ENCODE measurements at places on chromosomes 3 and 15.

DNA sequence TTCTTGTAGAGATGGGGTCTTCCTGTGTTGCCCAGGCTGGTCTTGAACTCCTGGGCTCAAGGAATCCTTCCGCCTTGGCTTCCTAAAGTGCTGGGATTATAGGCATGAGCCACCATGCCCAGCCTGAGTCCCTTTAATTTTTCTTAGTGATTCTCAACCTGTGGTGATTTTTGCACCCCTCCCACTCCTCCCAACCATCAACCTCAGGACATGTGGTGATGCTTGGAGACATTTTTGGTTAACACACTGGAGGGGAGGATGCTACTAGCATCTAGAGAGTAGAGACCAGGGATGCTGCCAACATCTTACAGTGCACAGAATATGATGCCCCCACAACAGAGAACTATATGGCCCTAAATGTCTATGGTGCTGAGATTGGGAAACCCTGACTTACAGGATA lies 83.0 kb upstream of the LMOD3 start:
- DNase-seq: no peak

- no peak for DNase-seq
Observed at GRCh38 chr3:95154766-95155165, 1091.9 kb downstream of the NSUN3 start.

GRCh38 chr15:48397841-48398240 lies 66.6 kb downstream of the DUT start:
- no peak for DNase-seq

DNA sequence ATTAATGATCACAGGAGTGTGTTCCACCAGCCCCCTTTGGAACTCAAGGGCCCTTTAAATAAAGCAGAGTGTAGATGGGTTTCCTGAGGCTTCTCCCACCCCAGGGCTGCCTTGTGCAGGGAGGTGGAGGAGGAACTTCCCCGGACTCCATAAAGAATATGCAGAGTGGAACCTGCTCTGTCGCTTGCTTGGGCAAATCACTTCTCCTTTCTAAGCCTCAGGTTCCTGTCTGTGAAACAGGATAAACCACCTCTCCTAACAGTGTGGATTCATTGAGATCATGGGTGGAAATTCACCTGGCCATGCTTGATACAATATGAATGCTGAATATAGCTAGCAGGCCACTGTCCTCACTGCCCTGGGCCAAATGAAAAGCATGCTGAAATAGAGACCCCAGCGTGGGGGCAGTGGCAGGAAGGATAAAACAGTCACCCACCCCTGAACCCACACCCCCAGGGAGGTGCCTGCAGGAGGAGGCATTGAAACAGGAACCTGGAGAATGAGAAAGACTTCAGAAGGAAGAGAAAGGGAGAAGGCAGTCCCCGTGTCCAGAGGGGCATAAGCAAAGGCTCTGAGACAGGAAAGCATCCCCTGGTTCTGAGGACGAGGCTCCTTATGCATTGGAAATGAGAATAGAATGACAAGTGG lies 41.1 kb upstream of the CHRNB4 start:
- no peak for DNase-seq

DNA sequence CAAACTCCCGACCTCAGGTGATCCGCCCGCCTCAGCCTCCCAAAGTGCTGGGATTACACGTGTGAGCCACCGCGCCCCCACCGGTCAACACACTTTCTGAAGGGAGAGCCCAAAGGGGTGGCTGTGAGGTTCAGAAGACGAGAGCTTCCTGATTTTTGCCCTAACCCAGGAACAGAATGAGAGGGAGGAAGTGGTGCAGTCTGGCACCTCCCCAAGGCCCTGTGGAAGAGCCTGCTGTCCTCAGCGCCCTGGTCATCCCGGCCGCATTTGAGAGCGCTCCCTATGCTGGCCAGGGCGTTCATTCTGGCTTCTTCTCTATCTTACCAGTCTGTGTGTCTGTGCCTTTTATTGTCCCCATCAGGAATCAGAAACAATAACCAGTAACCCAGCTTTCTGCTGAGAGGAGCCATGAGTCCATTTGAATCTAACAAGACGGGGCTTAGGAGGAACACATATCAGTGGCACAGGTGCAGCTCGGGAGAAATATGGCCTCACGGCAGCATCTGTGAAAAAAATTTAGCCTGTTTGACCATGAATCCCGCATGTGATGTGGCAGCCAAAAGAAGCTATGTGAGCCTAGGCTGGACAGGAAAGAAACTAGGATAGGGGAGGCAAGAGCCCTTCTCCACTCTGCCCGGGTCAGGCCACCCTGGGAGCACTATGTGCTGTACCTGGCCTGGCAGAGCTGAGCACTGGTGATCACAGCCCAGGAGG lies 12.9 kb downstream of the BDH1 start:
- no peak for DNase-seq

- DNase-seq: no peak
Observed at GRCh38 chr15:76289582-76289981, 21.7 kb downstream of the ETFA start.

DNA sequence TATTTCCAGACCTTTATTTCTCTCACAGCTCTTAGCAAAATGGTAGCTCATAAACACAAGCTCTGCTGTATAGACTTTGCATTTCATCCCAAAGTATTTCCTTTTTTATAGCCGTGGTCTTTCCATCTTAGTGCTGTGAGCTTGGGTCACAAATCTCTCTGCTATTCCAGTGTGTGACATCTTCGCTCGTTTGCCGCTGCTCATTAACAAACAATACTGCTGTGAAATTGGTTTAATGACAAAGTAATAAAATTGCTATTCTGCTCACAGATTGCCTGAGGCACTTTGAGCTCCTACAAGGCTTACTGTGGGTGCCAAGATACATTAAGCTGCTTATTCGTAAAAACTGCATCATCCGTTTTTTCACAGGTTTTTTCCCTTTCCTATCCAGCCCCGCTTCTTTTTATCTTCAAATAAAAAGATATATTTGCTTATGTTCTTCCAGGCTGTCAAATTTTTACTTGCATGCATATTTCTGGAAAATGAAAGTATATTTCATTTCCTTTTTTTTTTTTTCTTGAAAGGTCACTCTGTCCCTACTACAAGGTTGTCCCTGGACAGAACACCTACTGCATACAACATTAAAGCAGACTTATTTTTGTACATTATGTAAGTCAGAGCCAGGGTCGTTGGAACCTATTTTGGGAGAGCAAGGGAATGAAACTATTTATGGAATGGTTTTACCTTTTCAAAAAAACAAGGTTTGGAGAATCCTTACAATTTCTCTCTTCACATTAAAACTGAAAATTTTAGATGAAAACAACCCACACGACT lies 174.5 kb downstream of the MEIS2 start:
- DNase-seq: no peak

DNA sequence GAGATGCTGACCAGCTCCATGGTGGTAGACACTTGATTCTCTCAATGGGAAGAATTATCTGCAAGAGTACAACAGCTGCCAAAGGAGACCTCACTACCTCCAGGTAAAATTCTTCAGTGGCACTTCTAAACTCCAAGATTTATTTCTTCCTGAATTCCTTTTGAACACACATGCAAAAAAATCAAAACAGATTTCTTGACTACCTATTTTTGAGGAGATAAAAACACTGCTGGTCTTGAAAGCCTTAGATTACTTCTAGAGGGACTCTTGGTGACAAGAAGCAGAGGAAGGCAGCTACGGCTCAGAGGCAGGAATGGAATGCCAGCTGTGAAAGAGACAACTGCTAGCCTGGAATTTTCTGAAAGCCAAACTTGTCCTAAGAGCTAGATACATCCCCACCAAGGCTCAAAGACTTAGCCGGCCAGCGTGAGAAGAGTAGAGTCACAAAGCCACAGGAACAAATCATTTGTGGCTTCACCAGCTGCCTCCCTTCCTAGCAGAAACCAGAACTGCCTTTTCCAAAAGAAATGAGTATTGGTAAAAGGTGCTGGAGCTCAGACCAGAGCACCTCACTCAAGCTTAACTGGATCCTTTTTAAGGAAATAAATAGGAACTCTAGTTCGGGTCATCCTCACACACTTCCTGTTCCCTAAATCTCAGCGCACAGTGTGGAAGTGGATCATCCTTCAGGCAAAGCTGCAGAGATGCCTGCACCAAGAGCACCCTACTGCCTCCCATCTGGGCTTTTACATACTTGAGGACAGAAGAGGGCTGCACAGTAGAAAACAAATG lies 32.6 kb downstream of the CLK3 start:
- no peak for DNase-seq

- DNase-seq: no peak
Observed at GRCh38 chr15:63042877-63043334, 359 bp downstream of the TPM1 start.

DNA sequence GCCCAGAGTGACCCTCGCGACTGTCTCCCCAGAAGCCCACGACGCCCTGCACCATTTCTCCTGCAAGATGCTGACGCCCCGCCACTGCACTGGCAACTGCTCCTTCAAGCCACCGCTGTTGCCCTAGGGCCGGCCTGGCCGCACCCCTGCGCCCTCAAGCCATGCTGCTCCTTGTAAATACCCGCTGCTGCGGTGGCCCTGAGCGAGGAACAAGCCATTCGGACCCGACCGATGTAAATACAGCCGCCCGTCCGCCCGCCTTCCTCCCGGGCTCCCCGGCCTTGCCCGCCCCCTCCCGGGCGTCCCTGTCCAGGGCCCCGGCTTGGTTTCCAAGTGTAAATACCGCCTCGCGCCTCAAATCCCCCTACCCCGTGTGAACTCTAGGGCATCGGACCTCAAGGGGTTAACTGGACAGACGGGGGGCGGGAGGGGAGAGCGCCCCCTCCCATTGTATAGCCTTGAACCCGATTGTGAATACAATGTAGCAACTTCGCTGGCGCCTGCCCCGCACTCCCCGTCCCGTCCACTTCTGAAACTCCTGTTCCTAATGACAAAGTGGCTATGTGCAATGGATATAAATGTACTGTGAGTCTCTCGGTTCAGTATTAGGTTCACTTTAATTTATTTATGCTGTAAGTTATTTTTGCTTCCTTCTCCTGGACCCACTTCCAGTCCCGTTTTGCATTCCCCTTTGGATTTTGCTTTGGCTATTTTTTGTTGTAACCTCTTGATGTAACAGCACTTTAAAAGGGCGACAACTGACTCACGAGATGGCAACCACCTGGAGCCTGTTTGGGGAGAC lies 5.9 kb downstream of the RNU6-1 start:
- DNase-seq: no peak

GRCh38 chr3:182957226-182957625 lies 23.1 kb downstream of the DCUN1D1 start:
- DNase-seq: no peak

GRCh38 chr3:152737021-152737908 lies 97.7 kb upstream of the P2RY1 start:
- no peak for DNase-seq

- no peak for DNase-seq
Observed at GRCh38 chr3:54530944-54531343, 396.9 kb downstream of the LRTM1 start.

- DNase-seq: no peak
Observed at GRCh38 chr3:159045279-159045885, 243.5 kb downstream of the MFSD1 start.

- no peak for DNase-seq
Observed at GRCh38 chr3:14899993-14900618, 47.3 kb upstream of the NR2C2 start.

DNA sequence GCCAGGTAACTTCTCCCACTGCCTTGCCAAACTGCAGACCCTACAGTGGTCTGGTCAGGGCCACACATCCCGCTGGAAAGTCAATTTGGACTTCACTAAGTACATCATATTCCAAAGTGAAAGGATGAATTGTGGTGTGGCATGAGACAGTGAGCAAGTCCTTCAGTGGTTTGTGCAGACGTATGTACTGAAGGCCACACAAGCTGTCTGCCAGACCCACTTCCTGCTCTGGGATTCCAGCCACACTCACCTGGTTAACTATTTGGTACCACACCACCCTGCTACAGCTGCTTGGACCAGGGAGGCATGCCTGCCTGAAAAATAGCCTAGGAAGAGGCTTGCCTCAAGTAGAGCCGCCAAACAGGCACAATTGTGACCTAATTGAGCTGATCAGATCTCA lies 94.1 kb upstream of the STRIT1 start:
- DNase-seq: no peak

- DNase-seq: no peak
Observed at GRCh38 chr3:172629470-172629869, 81.4 kb downstream of the NCEH1 start.

GRCh38 chr3:133474251-133474801 lies 74.5 kb downstream of the BFSP2 start:
- no peak for DNase-seq

- no peak for DNase-seq
Observed at GRCh38 chr3:112519424-112520001, 20.2 kb upstream of the BTLA start.

DNA sequence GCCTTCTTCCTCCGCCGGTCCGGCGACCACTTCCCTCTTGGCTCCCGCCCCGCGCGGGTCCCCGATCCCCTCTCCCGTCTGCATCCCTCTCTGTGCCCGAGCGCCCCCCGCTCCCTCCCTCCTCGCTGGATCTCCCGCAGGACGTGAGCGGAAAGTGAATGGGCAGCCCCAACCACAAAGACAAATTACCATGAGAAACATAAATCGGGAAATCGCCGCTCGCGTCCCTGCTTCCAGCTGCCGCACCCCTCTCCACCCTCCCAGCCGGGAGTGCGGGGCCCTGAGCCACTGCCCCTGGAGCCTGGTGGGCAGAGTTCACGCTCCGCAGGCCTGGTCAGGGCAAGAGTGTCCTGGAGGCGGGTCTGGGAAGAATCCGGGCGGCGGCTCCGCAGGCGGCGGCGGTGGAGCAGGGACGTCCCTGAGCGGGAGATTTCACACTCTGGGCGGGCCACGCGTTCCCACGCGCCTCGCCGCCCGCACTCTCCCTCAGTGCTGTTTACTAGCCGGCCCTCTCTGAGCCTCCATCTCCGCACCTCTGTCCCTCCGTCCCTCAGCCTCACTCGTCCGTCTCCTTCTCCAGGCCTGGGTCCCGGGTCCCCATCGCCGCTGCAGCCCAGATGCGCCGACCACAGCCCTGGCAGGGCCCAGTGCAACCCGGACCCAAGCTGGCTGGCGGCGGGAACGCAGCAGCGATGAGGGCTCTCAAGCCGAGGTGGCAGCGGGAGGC lies 835 bp downstream of the SEMA5B start:
- DNase-seq: no peak

DNA sequence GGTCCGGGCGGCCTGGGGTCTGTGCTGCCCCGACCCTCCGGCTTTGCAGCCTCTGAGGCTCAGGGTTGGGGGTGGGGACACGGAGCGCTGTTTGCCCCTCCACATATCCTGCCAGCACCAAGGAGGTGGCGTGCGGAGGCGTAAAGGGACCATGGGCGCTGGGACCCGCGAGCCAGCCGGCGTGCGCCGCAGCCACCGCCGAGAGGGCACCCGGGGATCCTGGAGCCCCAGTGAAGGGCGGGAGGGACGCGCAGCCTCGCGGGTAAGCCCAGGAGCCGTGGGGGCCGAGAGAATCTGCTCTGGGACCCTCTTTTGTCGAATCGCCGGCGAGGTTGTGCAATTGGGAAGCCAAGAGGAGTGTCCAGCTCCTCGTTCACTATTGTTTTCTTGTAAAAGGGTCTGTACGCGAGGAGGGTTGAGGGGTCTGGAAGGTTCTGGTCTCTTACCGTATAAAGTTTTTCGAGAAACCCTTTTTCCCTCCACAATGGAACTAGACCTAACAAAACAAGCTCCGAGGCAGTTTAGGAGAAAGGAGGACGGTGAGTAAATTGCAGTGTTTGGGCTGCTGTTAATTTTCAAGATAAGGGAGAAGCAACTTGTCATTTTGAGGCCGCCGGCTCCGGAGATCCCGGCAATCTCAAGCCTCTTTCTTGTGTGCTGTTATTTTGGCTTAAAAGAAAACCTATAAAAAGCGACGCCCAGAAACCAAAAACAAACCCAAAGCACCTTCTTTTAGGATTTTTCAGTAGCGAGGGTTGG lies 29.9 kb upstream of the ST3GAL6 start:
- DNase-seq: no peak

- DNase-seq: peak; percentile 59
Observed at GRCh38 chr3:16511681-16512434, 1.6 kb downstream of the RFTN1 start.

Data from activated effector memory CD4-positive, alpha-beta T cell treated with Interleukin-2 at 50 U/mL for 16 hours (primary cell).